ENCODE measurements at places on chromosomes 7 and 10.

DNA sequence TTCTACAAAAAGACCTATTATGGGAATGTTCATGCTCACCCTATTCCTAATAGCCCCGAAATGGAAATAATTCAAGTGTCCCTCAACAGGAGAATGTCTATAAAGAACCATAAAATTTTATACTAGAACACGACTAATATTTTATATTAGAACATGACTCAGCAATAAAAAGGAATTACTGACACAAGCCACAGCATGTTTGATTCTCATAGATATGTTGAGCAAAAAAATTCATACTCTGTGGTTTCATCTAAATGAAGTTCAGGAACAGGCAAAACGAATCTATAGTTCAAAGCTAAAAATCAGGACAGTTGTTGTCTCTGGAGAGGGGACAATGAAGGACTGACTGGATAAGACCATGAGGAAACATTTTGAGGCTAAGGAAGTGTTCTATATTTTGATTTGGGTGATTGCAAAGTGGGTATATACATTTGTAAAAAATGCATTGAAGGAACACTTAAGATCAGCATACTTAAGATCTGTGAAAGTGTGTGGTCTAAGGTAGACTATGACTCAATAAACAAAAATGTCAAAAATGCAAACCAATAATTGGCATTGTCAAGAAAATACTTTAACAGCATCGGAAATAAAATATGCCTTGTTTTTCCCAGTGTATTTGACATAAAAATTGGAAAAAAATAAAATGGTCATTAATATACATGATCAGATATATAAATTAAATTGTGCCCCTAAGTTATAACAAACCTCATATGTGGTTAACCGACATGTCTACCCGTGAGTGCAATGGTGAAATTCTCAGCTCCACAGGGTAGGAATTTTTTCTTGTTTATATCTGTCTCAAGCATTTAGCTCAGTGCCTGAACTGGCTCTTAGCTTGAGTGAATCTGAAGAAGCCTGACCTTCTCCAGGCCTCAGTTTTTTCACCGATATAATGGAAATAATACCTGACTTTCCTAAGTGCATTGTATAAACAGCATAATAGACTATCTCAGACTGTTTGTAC, 124.9 kb upstream of the CTTNBP2 start:
- no peak for DNase-seq

DNA sequence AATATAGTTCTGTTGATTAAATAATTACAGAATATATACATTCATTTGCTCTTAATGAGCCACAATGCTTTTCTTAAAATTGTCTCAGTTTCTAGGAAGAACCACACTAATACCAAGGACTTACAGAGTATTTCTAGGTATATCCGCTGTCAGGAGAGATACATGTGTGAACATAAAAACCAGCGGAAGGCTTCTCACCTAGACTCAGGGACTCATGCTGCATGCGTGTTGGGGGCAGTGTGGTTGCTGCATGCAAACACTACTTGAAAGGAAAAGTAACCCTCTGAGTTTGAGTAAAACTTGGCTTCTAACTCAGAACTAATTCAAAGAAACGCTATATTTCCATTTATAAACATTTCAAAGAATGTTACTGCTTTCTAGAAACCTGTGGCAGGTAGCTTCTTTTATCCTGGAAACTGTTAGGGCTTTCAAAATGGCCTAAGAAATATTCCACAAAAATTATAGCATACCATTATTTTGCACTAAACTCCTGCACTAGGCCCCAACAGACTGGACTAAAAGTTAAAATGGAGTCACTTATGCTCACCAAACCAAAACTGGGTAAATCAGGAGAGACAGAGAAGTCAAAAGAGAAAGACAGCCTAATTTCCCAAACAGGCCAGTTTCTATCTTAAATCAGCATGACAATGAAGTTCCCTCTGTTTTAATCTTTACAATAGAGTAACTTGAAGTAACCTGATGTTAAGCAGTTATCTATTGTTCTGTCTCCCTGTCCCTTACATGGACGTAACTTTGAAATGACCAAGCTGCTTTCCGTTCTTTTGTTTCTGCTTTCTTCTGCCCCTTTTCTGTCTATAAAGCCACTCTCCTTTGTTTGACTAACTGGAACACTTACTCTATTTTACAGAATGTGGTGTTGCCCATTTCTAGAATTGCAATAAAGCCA, 95.2 kb upstream of the FAM133B start:
- peak; percentile 93 for DNase-seq

DNA sequence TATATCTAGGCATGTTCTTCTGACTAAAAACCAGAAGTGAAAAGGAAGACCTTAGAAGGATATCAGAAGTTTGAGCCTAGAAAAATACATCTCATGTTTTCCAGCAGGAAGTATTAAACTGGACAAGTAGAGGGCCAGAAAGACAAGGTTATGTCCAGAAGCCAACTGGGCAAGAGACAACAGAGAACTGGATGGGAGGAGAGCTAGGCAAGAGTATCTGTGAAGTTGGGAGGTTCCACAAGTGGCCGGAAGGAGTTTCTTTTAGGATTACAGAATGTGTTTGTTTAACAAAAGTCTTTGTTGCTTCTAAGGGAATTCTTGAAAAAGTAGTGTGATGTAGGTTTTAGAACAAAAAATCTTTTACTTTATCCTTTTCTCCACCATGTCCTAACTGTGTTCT, 86.4 kb downstream of the CYP26A1 start:
- DNase-seq: no peak

GRCh38 chr7:30791114-30791513, 19.9 kb downstream of the MINDY4 start:
- no peak for DNase-seq

DNA sequence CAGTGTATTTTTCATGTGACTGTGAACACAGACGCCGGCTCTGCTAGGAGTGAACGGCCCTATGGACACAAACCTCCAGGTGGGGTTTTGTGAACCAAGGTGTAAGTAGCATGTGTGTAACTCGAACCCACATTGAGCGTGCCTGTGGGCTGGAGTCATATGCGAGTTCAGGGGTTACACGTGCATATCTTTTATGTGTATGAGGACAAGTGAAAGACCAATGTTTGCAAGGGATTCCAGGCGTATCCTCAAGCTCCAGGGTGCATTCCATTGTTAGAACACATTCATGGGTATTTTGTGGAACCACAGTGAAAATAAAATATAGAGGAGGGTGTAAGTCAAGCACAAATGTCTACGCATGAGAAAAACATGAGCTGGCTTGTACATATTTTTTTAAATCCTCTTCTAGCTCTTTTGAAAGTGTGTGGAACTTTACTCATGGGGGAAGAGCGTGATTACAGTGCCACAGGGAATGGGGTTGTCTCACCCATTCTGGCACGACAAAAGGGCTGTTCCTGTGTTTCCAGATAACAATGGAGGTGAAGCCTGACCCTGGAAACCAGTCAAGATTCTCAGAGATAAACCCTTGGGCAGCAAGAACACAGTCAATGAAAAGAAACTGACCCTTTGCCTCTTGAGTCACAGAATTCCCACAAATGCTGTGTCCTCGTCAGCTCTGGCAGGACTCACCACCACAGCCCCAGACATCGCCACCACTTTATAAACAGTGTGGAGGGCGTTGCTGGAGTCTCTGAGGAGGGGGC, 37.0 kb upstream of the GOT1 start:
- DNase-seq: no peak

DNA sequence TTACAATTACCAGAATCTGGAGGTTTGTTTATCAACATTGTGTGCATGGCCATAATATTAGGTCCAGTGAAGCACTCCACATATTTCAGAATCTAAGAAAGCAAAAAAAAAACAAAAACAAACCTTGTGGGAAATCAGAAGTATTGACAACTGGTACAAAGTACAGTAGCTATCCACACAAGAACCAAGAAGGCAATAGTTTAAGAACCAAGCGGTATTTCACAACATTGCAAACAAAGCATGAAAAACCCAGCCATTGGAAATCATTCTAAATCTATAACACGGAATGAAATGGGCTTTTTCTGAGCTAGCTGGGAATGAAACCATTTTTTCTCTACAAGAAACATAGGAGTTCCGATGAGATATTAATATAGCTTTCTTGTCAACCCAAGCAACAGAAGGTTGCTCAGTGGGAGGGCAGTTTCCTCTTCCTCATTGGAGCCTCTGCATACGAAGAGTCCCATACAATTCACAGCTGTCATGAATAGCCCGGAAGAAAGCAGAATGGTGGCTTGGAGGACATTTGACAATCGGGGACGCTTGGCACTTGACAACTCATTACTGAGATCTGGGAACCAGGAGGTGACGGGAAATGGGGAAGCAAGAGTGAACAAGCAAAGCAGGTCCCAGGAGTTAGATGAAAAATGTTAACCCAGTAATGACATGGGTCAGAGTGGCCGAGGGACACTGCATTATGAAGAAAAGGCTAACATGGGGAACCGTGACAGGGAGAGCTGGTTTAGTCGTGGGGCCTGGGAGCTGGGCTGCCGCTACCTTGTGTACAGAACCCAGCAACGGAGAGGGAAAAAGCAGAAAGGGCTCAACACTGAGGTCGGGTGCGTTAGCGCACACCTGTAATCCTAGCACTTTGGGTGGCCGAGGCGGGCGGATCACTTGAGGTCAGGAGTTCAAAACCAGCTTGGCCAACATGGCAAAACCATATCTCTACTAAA, 7.8 kb downstream of the PHYH start:
- no peak for DNase-seq

DNA sequence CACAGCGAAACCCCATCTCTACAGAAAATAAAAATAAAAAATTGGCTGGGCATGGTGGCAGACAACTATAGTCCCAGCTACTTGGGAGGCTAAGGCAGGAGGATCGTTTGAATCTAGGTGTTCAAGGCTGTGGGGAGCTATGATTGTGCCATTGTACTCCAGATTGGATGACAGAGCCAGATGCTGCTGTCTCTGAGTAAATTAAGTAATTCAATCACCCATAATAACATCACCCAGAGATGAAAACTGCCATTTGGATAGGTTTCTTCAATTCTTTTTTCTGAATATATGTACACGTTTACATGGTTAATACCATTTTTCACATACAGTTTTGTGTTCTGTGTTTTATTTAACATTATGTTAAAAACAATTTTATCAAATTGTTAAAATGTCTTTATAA, 79.3 kb downstream of the WIPF3 start:
- DNase-seq: no peak

- no peak for DNase-seq
These were observed 33.6 kb downstream of the GHRHR start for GRCh38 chr7:30997316-30997715.

DNA sequence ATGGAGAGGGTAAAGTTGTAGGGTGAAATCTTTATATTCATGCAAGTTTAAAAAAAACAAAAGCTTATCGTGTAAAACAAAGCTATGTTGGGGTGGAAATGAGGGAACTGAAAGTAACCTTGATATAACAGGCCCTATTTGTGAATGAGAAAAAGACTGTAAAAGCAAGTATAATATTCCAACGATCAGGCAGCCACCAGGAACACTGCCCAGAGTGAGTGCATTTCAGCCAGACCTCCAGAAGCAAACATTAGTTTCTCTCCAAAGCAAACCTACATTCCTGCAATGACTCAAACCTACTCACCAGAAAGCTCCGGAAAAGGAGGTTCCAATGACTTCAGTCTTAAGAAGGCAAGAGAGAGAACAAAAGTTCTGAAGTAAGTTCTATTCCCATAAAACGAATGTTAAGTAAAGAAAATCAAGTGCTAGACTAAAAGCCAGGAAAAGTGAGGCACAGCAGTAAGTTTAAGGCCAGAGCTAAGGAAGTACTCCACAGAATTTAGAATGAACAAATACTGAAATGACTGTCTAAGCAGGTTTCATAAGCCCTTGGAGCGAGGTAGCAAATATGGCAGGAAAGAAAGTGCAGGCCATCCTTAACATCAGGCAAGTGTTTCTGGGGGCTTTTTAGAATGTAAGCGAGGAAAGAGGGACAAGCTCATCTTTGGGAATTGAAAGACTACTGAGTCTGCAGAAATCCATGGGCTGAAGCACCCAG, 493.1 kb downstream of the XPNPEP1 start:
- DNase-seq: no peak

GRCh38 chr10:102200751-102201640, 25.1 kb upstream of the ELOVL3 start:
- no peak for DNase-seq

DNA sequence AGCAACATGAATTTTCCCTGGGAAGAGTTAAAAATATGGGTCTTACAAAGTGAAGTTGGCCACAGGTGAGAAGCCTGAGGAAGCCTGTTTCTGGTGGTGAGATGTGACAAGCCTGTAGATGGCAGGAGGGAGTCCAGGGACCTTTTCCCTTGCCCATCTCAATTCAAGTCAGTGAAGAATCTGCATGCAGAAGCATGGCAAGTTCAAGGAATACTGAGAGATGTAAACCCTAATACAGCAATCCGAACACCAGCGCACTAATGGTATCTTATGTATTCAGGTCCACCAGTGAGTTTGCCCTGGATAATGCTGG, 73.6 kb downstream of the RHOBTB1 start:
- DNase-seq: no peak

- peak; percentile 55 for DNase-seq
These were observed 1.6 kb downstream of the TCF7L2 start for GRCh38 chr10:112951359-112952281.

DNA sequence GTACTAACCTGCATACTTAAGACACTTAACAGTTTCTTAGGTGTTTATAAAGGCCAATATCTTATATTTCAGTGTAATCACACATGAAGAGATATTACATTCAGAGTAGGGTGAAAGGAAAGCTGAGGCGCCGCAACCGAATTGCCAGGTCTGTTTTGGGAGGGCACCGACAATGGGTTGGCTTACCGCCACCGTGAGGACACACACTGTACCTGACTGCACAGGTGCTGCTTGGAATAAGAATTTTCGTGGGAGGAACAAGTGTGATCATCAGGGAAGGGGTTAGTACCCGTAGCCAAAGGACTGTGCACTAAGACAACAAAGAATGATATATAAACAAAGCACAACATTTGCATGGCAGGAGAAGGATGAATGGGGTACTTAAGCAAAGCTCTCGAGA, 591.8 kb downstream of the SUGCT start:
- no peak for DNase-seq

DNA sequence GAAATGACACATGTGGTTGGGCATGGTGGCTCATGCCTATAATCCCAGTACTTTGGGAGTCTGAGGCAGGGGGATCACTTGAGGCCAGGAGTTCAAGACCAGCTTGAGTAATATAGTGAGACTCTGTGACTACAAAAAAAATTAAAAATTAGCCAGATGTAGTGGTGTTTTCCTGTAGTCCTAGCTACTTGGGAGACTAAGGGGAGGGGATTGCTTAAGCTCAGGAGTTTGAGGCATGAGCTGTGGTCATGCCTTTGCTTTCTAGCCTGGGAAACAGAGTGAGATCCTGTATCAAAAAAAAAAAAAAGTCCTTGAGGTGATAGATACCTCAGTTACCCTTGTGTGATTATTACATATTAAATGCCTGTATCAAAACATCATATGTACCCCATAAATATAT, 116.7 kb downstream of the SLC25A40 start:
- no peak for DNase-seq

GRCh38 chr7:28065721-28066285, 114.8 kb downstream of the JAZF1 start:
- DNase-seq: no peak

- DNase-seq: peak; percentile 76
These were observed 25.1 kb upstream of the GHRHR start for GRCh38 chr7:30938435-30939316.

All from activated CD8-positive, alpha-beta T cell treated with anti-CD3 and anti-CD28 coated beads for 36 hours (primary cell).